Smooth muscle cell of bladder (primary cell): ENCODE measurements at places on chromosomes 3 and 15. TPM values are rescaled to one million over a fixed set of nuclear protein-coding genes. Genes with fewer than 3 reads are reported as not detected.

The CYP8B1 gene
- total RNA-seq: not detected in 2 replicates

The TRPM1 gene
- not detected in 2 replicates for total RNA-seq

The UBAP1L gene
- total RNA-seq: 0.71 and 1.4 TPM in 2 replicates

The WDR72 gene
- total RNA-seq: not detected in 2 replicates

The ITGB5 gene
- 358 and 471 TPM in 2 replicates for total RNA-seq

The HMG20A gene
- 20.2 and 26.7 TPM in 2 replicates for total RNA-seq

The TNK2 gene
- total RNA-seq: 4.0 and 5.6 TPM in 2 replicates

The FILIP1L gene
- total RNA-seq: 42.3 and 74.7 TPM in 2 replicates

The TM4SF1 gene
- total RNA-seq: 172 and 483 TPM in 2 replicates

The LPCAT4 gene
- total RNA-seq: 4.0 and 5.4 TPM in 2 replicates

The HCN4 gene
- total RNA-seq: not detected in 2 replicates

The SOX2 gene
- not detected in 2 replicates for total RNA-seq

The HDC gene
- not detected in 2 replicates for total RNA-seq

The ABI3BP gene
- total RNA-seq: 1.3 and 4.3 TPM in 2 replicates

The ASB14 gene
- total RNA-seq: under 0.01 TPM in 1 of 2 replicates, not detected in the other

The ANKRD63 gene
- not detected in 2 replicates for total RNA-seq

The C3orf20 gene
- total RNA-seq: under 0.01 and 0.09 TPM in 2 replicates

The SPSB4 gene
- not detected in 2 replicates for total RNA-seq

The THRB gene
- total RNA-seq: 1.00 and 1.4 TPM in 2 replicates

The HTR3E gene
- total RNA-seq: not detected in 2 replicates

The PRR23A gene
- not detected in 2 replicates for total RNA-seq

The WDR5B gene
- total RNA-seq: 4.1 and 4.8 TPM in 2 replicates

The TTLL13 gene
- 0.09 and 0.14 TPM in 2 replicates for total RNA-seq

The CLDND1 gene
- total RNA-seq: 62.6 and 83.1 TPM in 2 replicates

The ROPN1B gene
- total RNA-seq: not detected in 2 replicates

The CCR8 gene
- not detected in 2 replicates for total RNA-seq

The LAMB2 gene
- 458 and 626 TPM in 2 replicates for total RNA-seq

The SLC30A4 gene
- 9.4 and 9.5 TPM in 2 replicates for total RNA-seq

The CCDC39 gene
- not detected in 2 replicates for total RNA-seq

The STRC gene
- total RNA-seq: not detected in 2 replicates

The PRR20G gene
- not detected in 2 replicates for total RNA-seq

The GALNT15 gene
- total RNA-seq: 12.1 and 20.2 TPM in 2 replicates

The MYLK gene
- total RNA-seq: 183 and 191 TPM in 2 replicates

The COL6A6 gene
- total RNA-seq: 0.14 and 1.2 TPM in 2 replicates

The CPNE9 gene
- not detected in 2 replicates for total RNA-seq

The LYSMD4 gene
- total RNA-seq: 6.8 and 7.2 TPM in 2 replicates

The DAZL gene
- total RNA-seq: not detected in 2 replicates

The EFCAB12 gene
- under 0.01 and 0.09 TPM in 2 replicates for total RNA-seq

The MAN2C1 gene
- 94.7 and 112 TPM in 2 replicates for total RNA-seq

The CDHR4 gene
- total RNA-seq: under 0.01 and 0.14 TPM in 2 replicates

The STAB1 gene
- total RNA-seq: 0.57 and 4.5 TPM in 2 replicates

The SCN5A gene
- 0.37 and 0.43 TPM in 2 replicates for total RNA-seq

The KBTBD8 gene
- 2.4 and 3.9 TPM in 2 replicates for total RNA-seq

The PGBD4 gene
- 1.8 and 2.2 TPM in 2 replicates for total RNA-seq

The SIDT1 gene
- under 0.01 TPM in 1 of 2 replicates, not detected in the other for total RNA-seq

The ACAD9 gene
- total RNA-seq: 29.9 and 34.0 TPM in 2 replicates

The ATP1B3 gene
- 29.6 and 34.4 TPM in 2 replicates for total RNA-seq

The CPA3 gene
- not detected in 2 replicates for total RNA-seq

The ESYT3 gene
- total RNA-seq: 0.28 and 0.83 TPM in 2 replicates

The FAM81A gene
- under 0.01 and 0.18 TPM in 2 replicates for total RNA-seq

The TPRG1 gene
- total RNA-seq: 0.43 and 0.55 TPM in 2 replicates

The ECE2 gene
- not detected in 2 replicates for total RNA-seq

The GOLGA8K gene
- total RNA-seq: 0.09 TPM in 1 of 2 replicates, not detected in the other

The SCG5 gene
- total RNA-seq: 9.1 and 13.7 TPM in 2 replicates

The LINGO1 gene
- not detected in 2 replicates for total RNA-seq

The TF gene
- 0.28 TPM in 2 replicates for total RNA-seq

The PLCB2 gene
- under 0.01 and 0.18 TPM in 2 replicates for total RNA-seq

The COLQ gene
- 0.28 and 0.46 TPM in 2 replicates for total RNA-seq

The CCR1 gene
- total RNA-seq: 0.57 and 1.3 TPM in 2 replicates
